ENCODE measurements at places on chromosomes 12 and 14.

GRCh38 chr12:42332301-42333285 lies 6.6 kb downstream of the PPHLN1 start:
- no peak for DNase-seq

GRCh38 chr12:41011939-41012338 lies 176.2 kb upstream of the PDZRN4 start:
- DNase-seq, result no peak

DNA sequence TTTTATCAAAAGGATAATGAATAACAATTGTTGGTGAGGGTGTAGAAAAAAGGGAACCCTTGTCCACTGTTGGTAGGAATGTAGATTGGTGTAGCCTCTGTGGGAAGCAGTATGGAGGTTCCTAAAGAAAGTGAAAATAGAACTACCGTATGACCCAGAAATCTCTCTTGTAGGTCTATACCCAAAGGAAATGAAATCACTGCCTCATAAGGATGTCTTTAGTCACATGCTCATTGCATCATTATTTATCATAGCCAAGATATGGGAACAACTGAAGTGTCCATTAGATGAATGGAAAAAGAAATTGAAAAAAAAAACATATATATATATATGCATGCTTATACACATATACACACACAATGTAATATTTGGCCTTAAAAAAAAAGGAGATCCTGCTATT lies 158.8 kb upstream of the NPAS3 start:
- no peak for DNase-seq

- DNase-seq, result no peak
These were observed 12.7 kb upstream of the WDR89 start for GRCh38 chr14:63654346-63654745.

- DNase-seq, result no peak
These were observed 184.2 kb upstream of the FOXN3 start for GRCh38 chr14:89600950-89601826.
